ENCODE measurements at places on chromosomes 13 and 19.

- no peak for DNase-seq
These were observed 1.3 kb upstream of the SIGLEC10 start for GRCh38 chr19:51418707-51419106.

GRCh38 chr13:33978653-33979052, 160.7 kb downstream of the RFC3 start:
- DNase-seq: no peak

DNA sequence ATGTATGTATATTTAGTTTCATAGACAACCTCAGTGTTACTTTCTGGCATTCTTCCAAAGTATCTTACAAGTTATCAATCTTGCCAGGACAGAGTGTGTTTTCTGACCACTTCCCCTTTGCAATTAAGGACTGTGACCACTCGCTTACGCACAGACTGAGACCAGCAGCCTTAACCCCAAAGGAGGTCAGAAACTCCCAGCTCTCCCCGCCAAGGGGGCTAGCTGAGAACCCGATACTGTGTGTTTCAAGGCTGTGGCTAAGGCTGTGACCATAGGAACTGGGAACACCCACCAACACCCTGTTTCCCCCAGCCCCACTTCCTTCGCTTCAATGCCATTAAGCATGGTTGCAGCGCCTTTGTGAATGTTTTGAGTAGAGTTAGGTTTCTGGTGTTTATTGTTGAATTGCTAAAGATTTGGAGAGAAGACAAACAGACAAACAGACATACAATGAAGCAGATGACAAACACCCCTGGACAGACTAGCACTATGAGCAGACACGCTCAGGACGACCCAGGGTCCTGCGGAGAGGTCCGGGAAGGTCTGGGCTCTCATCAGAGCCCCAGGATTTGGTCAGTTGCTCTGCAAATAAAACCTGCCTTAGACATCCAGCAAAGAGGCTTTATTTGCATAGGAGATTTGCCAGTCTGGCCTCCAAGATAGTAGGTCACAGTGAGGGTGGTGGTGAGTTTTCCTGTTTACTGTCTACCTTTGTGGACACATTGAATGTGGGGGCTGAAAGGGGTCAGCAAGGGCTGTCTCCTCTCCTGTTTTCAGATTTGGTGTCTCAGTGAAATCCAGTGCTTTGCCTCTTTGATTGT, 25.0 kb upstream of the TNFSF11 start:
- DNase-seq: no peak

GRCh38 chr19:3304871-3305423, 61.4 kb upstream of the NFIC start:
- DNase-seq: peak; percentile 55

GRCh38 chr13:66886264-66886663, 343.9 kb downstream of the PCDH9 start:
- no peak for DNase-seq

DNA sequence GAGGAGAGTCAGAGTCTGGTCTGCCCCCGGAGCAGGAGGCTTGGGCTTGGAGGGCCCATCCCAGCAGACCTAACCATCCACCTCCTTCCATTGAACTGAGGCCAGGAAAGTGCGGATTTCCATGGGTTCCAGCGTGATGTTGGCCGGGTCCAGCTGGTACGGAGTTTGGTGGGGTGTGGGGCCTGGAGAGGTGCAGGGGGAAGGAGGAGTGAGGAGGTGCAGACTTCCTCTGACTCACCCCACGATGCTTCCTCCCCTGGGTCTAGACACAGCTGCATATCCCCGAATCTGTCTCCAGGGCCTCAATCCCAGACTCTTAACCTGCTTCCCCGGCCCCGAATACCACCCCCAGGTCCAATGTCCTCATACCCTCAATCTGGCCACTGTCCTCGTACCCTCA, 20.0 kb downstream of the MAN2B1 start:
- no peak for DNase-seq

- DNase-seq: no peak
These were observed 15.9 kb upstream of the SLC35E1 start for GRCh38 chr19:16587833-16588823.

DNA sequence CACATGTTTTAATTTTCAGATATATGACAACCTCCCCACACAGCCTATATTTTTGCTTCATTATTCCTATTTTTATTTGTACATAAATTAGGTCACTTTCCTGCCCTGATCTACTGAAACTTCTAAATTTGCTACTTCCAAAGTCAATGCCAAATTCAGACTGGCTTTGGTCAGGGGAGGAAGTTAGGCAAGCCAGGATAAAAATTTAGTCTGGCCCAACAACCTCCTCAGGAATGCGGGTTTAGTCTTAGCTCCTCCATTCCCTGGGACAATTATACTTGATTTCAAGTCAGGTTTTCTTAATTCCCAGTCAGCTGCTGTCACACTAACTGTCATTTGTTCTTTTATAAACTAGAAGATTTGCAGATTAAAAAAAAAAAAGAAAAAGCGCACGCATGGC, 84.3 kb downstream of the TM9SF2 start:
- no peak for DNase-seq

DNA sequence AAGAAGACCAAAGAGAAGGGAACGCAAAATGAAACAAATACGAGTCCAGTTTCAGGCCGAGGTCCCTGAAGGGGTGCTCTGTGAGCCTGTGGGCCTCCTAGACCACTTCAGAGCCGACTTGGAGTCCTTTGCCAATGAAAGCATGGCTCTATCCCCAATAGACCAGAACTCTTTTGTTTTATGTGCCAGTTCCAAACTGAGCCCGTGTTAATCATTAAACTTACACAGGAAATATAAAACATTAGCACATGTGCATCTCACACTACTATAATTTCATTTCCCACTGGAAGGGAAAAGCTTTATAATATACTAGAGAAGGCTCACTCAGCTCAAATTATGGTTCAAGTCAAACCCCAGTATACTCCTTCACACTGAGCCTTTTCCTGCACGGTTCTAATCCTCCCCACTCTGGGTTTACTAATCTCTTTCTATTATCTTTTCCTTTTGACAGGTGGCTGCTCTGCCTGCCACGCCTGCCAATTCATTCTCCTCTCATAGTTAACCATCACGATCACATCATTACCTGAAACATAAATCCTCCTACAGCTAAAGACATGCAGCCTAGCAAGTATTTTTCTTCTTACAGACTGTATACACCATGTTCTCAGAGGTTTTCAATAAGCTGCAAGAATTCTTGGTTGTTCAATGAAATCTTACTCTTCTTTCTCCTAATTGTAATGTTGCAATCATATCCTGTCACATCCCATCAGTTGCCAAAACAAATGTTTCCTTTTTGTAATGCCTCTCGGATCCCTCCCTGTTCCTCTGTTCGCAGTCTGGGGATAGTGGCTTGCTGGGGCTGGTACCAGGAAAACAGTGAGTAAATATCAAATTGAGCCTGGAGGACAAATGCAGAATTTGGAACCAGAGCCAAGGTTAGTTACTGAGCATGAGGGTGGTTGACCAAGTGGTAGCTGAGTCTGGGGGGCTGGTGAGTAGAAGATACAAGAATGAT, 18.8 kb upstream of the WASF3 start:
- no peak for DNase-seq

GRCh38 chr19:48490981-48491792, 20.4 kb downstream of the LMTK3 start:
- DNase-seq: peak; percentile 37

Data from stimulated activated CD8-positive, alpha-beta memory T cell treated with anti-CD3 and anti-CD28 coated beads, Interleukin-4, amount 100 ng/mL, for 1 hour (primary cell).